HS-27A (cell line): ENCODE measurements at places on chromosomes 1 and 21.

- DNase-seq = no peak
Measured at GRCh38 chr1:16114527-16115467, 41.1 kb downstream of the EPHA2 start.

GRCh38 chr1:52727114-52727586, 897 bp downstream of the ZYG11B start:
- no peak for DNase-seq

GRCh38 chr1:92769856-92770255, 15.1 kb downstream of the EVI5 start:
- no peak for DNase-seq

- DNase-seq = no peak
Measured at GRCh38 chr1:228413241-228414010, 3.2 kb downstream of the TRIM17 start.

GRCh38 chr1:52955129-52955970, 28.3 kb downstream of the SCP2 start:
- peak; percentile 15 for DNase-seq

- DNase-seq = peak; percentile 41
Measured at GRCh38 chr1:43414634-43415223, 25.0 kb downstream of the SZT2 start.
